HT1080 (cell line): ENCODE measurements at places on chromosomes 5 and 9. TPM values are rescaled to one million over a fixed set of nuclear protein-coding genes. Genes with fewer than 3 reads are reported as not detected.

GRCh38 chr5:40485021-40485998 is 194.4 kb upstream of the PTGER4 start:
- DNase-seq = no peak

Gene SMU1
- 29.6 and 36.3 TPM in 2 replicates for total RNA-seq

- no peak for DNase-seq
These were observed 13.3 kb downstream of the NR2F1 start for GRCh38 chr5:93596310-93596675.

Gene LEAP2
- 0.21 and 0.77 TPM in 2 replicates for total RNA-seq

GRCh38 chr5:54159893-54160195 is 150.5 kb downstream of the ARL15 start:
- no peak for DNase-seq

GRCh38 chr9:123656565-123656964 is 273.4 kb downstream of the DENND1A start:
- DNase-seq = peak; percentile 41

GRCh38 chr9:108205276-108205675 is 650.5 kb downstream of the ACTL7B start:
- DNase-seq = no peak

GRCh38 chr5:171316258-171317121 is 7.4 kb downstream of the TLX3 start:
- no peak for DNase-seq

Gene C9orf72
- total RNA-seq = 6.1 and 6.4 TPM in 2 replicates

- peak; percentile 26 for DNase-seq
These were observed 970.9 kb downstream of the TAF11L14 start for GRCh38 chr5:18605186-18605585.

- no peak for DNase-seq
These were observed 74.9 kb downstream of the GCNT4 start for GRCh38 chr5:74977471-74977870.

DNA sequence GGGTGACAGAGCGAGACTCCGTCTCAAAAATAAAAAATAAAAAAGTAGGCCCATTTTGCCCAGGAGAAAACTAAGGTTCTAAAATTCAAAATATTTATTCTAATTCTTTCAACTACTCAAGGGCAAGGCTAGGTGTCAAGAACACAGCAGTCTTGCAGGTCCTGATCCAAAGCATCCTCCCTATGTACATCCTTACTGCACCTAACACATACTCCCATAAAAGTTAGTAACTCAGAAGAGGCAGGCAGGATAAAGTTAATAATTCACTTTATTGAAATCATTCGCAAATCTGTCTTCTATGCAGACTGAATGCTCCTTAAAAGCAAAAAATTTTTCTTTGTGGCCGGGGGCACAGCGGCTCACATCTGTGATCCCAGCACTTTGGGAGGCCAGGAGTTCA is 11.1 kb downstream of the GOLPH3 start:
- no peak for DNase-seq

Gene IL5
- not detected in 2 replicates for total RNA-seq

Gene RANBP17
- total RNA-seq = 4.7 and 8.4 TPM in 2 replicates

DNA sequence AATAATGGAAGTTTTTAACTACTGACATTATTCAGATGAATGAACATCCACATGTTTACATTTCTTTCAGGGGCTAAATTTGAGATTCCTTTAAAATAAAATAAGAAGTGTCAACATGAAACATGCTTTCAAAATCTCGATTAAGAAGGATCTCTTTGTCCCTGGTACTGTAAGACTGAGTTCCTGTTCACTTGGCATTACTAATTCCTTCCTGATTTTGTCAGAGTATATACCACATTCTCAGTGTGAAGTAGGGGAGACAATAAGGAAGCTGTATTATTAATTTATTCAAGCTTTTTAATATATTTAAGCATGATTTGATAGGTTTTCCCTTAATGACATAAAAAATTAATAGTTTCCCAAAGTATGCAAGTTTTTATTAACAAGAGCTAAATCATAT is 81.5 kb upstream of the GRHPR start:
- no peak for DNase-seq

- DNase-seq = no peak
These were observed 215.0 kb downstream of the MELK start for GRCh38 chr9:36787709-36788108.

Gene IFNA13
- total RNA-seq = not detected in 2 replicates

- DNase-seq = peak; percentile 45
These were observed 324.9 kb upstream of the IRX4 start for GRCh38 chr5:2207416-2208238.

Gene MTREX
- 66.7 and 72.9 TPM in 2 replicates for total RNA-seq

DNA sequence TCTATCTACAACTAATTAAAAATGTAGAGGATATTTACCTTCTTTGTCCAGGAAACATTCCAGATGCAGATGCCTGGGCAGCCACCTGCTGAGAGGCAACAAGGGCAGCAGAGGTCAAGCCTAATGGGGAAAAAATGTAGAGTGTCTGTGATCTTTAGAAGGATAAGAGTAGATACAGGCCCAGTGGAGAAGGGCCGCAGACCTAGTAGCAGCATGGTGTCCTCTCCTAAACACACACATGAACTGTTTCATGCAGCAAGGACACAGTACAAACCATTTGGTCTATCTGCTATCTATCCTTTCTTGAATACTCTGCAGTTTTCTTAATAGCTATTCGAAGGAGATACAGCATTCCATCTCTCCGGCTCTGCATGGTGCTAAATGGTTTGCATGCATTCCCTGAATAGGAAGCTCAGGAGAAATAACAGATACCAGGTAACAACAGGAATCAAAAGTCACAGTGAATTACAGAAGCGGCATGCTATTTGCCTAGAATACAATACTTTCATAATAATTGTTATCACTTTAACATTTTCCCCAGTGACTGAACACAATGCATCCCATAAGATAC is 107.3 kb downstream of the ZNF608 start:
- no peak for DNase-seq

GRCh38 chr9:93949694-93950449 is 5.3 kb downstream of the BARX1 start:
- DNase-seq = peak; percentile 44

Gene OR1Q1
- not detected in 2 replicates for total RNA-seq

Gene SOHLH1
- total RNA-seq = 0.23 TPM in 1 of 2 replicates, not detected in the other

GRCh38 chr9:129435291-129435690 is 185.6 kb downstream of the C9orf50 start:
- DNase-seq = no peak

- DNase-seq = no peak
These were observed 314.4 kb downstream of the GADD45G start for GRCh38 chr9:89919171-89919681.

- DNase-seq = peak; percentile 42
These were observed 12.2 kb upstream of the TEX48 start for GRCh38 chr9:114694146-114694545.

Gene ANKRD55
- not detected in 2 replicates for total RNA-seq

- DNase-seq = no peak
These were observed 419.4 kb upstream of the IRX4 start for GRCh38 chr5:2302169-2302568.

GRCh38 chr5:142660731-142661130 is 25.2 kb downstream of the FGF1 start:
- no peak for DNase-seq

- peak; percentile 63 for DNase-seq
These were observed 38.1 kb upstream of the SSBP2 start for GRCh38 chr5:81789033-81789432.

DNA sequence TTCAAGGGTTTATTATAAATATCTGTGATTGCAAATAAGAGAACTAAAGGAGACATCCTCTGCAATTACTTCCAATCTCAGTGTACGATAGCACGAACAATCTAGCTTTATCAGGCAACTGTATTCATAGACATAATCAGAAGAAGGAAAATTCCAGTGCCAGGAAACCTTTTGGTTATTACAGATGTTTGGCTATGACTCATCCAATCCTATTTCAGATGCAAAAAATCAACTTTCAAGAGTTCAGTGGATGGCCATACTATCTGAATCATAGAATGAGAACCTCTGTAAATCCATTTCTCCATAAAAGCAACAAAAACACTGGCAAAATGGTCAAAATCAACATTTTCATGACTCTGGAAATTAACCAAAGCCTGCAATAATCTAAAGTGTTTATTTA is 37.9 kb downstream of the GAS1 start:
- no peak for DNase-seq

DNA sequence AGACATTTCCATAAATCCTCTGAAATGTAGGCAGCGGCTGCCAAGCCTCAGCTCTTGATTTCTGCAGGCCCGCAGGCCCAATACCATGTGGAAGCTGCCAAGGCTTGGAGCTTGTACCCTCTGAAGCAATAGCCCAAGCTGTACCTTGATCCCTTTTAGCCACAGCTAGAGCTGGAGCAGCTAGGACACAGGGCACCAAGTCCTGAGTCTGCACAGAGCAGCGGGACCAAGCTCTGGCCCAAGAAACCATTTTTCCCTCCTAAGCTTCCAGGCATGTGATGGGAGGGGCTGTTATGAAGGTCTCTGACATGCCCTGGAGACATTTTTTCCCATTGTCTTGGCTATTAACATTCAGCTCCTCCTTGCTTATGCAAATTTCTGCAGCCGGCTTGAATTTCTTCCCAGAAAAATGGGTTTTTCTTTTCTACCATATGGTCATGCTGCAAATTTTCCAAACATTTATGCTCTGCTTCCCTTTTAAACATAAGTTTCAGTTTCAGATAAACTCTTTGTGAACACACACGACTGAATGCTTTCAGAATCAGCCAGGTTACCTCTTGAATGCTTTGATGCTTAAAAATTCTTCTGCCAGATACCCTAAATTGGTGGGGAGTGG is 14.4 kb upstream of the ZFR start:
- no peak for DNase-seq

Gene DNAJC18
- total RNA-seq = 5.1 and 11.9 TPM in 2 replicates

- DNase-seq = peak; percentile 10
These were observed 37.7 kb downstream of the FAM13B start for GRCh38 chr5:137995077-137995748.

DNA sequence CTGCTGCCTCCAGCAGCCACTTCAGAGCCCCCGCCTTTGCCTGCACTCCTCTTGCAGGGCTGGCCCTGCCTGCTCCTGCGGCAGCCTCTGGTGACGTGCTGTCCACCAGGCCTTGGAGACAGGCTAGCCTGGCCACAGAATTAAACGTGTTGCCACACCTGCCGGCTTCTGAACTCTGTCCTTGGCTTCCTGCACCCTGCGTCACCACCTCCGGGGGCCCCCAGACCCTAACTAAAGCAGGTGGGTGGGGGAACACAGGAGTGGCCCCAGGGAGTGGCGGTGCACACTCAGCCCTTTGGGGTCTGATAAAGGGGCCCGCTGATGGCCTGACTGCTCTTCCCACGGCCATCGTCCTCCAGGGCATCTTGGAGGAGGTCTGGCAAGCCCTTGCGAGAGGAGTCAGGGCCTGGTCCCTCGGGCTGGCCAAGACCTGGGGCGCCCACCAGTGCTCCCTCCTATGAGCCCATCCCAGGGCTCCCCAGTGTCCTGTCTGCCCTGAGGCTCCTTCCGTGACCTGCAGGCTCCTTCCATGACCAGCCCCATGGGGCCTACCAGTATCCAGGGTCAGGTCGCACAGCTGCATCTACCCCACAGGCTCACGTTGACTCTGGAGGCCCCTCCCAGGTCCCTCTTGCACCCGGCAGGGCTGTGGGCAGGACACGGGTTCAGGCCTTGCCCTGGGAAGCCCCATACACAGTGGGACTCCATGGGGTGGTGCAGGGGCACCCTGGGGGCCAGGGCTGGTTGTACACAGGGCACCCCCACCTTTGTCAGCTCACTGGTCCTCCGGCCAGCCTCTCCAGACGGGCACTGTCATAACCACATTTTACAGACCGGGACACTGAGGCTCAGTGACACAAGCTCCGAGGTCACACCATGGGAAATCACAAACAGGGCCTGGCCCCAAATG is 1.0 kb upstream of the MAMDC4 start:
- DNase-seq = no peak
